ENCODE measurements at places on chromosomes 5 and 9.

GRCh38 chr9:98983295-98984268 lies 39.9 kb downstream of the COL15A1 start:
- no peak for DNase-seq

GRCh38 chr9:137744632-137745183 lies 125.9 kb downstream of the EHMT1 start:
- no peak for DNase-seq

DNA sequence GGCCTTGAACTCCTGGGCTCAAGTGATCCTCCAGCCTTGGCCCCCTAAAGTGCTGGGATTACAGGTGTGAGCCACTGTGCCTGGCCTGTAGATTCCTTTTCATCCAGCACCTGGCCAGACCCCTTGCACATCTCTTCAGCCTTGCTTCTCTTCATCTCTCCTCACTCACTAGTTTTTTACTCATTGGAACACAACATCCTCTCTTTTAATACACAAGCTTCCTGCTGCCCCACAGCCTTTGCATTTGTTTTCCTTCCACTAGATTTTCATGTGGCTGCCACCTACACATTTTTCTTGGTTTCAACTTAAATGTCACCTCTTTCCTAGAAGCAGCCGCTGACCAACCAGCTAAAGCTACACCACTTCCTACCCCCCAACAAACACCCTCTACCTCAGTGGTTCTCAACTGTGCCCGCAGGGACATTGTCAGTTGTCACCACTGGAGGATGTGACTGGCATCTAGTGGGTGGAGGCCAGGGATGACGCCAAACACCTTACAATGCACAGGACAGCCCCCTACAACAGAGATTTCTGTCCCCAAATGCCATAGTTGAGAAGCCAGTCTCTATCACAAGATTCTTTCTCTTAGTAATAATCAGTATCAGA lies 33.7 kb downstream of the HAVCR1 start:
- DNase-seq = peak; percentile 6

DNA sequence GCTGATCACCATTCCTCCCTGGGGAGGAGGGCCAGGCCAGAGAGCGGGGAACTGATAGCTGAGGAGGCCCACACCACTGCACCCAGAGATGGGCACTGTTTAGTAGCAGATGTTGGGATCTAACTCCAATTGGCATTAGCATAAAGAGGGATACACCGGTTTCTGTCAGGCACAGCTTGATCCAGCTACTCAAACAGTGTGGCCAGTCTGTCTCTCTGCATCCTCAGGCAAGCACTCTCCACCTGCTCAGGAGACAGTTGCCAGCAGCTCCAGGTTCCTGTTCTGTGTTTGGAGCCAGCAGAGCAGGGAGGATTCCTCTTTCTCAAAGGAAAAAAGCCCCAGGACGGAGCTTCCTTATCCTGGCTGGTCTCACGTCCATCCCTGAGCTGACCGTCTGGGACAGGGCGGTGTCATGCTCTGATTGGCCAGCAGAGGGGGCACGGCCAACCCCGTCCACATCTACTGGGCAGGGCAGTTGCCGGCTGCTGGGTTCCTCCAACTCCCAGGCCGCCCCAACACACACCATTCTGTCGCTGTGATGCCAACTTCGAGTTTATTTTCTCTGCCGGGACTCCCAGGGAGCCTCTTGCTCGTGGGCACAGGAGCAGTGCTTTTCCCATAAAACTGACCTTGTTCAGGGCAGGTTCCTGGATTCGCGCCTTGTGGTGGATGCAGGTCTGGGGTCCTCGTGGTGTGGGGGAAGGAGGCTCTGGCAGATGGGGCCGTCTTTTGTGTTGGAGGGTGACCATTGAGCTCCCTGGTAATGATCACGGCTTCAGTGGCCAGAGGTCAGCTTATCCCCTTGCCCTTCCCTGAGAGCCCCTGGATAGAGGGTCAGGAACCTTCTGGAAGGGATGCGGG lies 47.9 kb downstream of the COL5A1 start:
- no peak for DNase-seq

DNA sequence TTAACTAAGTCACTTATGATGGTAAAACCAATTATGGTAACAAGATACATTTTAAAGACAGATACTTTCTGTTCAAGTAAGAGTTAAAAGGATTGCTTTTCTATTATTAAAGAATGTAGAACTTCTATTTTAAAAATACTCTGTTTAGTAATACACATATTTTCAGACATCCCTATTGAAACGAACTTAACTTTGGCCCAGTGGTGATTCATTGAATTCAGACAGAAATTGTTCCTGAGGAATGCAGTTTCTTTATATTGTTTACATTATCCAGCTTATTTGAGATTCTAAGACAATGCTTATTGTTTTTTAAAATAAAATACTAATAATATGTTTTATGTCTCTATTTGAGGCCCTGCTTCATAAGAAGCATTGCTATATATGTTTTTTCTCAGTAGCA lies 816.4 kb downstream of the SEMA5A start:
- DNase-seq = no peak

DNA sequence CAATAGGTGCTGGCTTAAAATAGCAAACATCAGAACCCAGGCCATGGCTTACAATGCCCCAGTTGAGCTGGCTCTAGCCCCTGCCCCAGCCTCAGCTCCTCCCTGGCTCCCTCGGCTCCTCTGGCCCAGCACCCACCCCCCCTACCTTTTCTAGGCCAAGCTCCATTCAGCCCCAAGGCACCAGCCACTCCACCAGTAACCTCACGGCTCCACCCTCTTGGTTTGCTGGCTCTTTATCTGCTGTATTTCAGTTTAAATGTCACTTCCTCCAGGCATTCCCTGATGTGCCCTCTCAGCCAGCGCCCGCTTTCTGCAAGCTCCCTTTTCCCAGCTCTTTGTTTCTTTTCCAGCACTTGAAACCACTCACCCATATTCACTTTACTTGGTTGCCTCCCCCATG lies 10.6 kb downstream of the C1QTNF2 start:
- no peak for DNase-seq

DNA sequence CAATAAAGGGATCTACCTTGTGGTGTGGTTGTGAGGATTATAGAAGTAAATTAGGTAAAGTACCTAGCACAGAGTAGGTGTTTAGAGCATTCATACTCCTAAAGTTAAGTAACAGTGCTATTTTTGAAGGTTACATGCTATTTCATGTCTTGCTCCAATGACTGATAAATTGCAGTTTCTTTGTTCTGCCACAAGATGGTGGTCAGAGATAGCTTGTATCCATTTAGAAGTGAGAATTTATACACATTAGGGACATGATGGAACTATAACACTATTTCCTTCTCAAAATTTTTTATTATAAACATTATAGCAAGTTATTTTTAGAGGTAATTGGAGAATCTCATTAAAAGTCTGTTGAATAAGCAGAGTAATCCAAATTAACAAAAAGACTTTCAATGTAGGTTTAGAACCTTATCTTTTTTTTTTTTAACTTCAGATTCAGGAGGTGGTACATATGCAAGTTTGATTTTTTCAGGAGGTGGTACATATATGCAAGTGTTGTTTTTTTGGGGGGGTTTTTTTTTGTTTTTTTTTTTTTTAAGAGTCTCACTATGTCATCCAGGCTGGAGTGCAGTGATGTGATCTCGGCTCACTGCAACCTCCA lies 17.1 kb downstream of the MTREX start:
- no peak for DNase-seq
